ENCODE measurements at places on chromosomes 1 and 21.

DNA sequence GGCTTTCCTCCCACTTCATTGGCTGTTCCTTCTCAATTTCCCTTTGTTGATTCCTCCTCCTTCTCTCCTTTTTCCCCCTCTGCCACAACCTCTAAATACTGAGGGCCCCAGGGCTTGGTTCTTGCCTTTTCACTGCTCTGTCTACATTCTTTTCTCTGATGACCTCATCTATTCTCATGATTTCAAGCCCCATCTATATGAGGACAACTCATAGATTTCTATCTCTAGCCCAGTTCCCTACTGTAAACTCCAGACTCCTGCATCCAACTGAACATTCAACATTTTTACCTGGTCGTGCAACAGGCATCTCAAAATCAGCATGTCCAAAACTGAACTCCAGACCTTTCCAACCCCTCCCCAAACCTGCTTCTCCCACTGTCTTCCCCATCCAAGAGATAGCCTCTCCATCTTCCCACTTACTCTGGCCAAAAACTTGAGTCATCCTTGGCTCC, 11.5 kb upstream of the SLC9A1 start:
- no peak for DNase-seq

DNA sequence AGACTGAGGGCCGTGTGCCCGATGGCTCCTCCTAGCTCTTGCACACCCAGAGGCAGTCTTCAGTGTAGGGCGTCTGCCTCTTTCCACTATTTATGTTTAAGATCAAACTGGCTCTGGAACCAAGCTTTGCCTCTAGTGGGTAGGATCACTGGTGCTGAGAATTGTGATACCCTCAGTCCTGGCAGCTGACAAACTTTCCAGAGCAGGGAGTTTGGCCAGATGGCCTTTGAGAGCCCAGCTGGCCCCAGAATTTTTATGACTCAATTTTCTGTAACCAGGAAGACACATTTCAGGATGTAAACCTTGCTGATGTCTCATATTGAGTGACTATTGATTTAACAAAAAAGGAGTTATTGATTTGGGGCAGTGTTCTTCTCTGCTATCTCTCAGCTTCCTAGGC, 6.7 kb downstream of the COQ8A start:
- DNase-seq = no peak

DNA sequence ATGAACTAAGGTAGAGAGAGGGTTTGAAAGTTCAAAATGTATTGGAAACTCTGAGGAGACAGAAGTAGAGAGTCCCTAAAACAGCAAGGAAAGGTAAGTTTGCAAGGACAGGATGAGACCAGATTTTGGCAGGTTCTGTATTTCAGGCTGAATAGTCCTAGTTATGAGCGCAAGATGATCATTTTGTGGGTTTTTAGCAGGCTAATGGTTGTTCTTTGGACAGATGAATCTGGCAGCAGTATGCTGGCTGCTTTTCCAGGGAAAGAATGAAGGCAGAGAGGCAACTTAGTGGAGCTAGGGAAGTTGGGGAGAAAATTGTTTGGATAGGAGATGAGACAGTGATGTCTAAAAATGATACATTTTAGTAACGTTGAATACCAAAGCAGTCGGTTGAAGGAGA, 243.5 kb upstream of the NRIP1 start:
- no peak for DNase-seq

GRCh38 chr1:53361541-53361961, 33.7 kb upstream of the LRP8 start:
- DNase-seq = peak; percentile 41

GRCh38 chr1:234605983-234606783, 3.8 kb downstream of the IRF2BP2 start:
- no peak for DNase-seq

GRCh38 chr1:59083946-59084865, 212.7 kb upstream of the FGGY start:
- no peak for DNase-seq

GRCh38 chr1:101996825-101997465, at the start of gene OLFM3:
Gene OLFM3, minus strand, starts transcription at chr1:101996926.
- peak; percentile 93 for DNase-seq

- no peak for DNase-seq
These were observed 21.1 kb upstream of the RGS4 start for GRCh38 chr1:163047951-163048659.

- DNase-seq = no peak
These were observed 56.2 kb downstream of the LGR6 start for GRCh38 chr1:202249846-202250245.

DNA sequence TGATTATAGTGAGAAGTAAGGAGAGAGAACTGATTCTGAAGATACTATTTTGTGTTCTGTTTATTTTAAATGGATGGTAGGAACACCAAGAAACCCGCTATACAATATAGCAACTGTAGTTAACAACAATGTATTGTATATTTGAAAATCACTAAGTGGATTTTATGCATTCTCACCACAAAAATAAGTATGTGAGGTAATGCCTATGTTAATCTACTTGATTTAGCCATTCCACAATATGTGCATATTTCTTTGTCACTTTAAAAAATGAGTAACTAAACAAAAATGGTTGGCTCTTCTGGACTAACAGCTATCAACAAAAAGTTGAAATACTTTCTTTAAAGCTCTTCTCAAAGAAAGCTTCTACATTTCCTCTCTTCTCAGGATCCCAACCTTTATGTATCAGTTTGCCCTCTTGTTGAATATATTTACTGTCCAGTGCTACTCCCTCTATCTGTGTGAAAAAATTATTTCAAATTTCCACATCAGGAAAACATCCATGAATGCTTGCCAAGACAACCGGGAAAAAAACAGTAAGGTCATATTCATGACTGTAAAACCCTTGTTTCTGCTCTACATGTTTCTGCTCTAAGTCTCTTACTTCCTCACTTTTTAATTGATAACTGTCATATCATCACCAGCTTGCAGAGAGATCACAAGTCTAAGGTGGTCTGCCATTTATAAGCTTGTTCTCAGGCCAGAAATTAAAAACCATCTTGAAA, 27.0 kb downstream of the CLCA4 start:
- DNase-seq = no peak

- DNase-seq = no peak
These were observed 76.9 kb upstream of the LBR start for GRCh38 chr1:225504776-225505175.

DNA sequence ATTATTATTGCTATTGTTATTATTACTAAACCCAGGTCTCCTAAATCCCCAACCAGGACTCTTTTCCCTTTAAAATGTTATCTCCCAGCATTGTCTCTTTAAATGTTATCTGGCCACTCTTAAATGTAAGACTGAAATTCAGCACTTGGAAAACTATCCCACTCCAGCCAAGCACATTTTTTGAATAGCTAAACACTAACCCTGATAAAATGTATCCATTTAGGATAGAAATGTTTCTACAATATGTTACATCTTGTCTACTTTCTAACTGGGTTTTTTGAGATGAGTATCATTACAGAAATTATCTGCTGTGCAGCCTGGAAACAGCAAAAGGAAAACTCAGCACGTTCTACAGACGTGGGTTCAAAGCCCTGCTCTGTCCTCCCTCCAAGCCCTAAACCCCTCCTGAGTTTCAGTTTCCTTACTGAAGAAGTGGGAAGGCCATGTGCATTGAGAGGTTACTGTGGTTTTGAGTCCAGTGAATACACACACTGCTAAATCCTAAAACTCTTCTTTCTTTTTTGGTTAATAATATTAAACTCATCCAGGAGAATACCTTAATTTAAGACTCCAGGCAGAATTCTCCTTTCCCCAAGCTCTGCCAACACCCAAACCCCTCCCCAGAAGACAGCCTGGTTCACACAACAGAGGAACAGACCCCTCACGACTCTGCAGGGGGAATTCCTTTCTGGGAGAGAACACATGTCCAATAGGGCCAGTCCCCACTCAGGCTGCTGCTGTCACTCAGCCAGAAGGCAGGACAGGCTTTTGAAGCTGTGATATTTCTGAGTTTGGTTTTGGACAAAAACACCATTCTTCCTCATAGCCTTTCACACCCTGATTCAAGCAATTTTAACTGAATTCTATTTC, 41.9 kb downstream of the HIVEP3 start:
- DNase-seq = no peak

- DNase-seq = no peak
These were observed 14.3 kb downstream of the RUSC1 start for GRCh38 chr1:155334962-155335361.

DNA sequence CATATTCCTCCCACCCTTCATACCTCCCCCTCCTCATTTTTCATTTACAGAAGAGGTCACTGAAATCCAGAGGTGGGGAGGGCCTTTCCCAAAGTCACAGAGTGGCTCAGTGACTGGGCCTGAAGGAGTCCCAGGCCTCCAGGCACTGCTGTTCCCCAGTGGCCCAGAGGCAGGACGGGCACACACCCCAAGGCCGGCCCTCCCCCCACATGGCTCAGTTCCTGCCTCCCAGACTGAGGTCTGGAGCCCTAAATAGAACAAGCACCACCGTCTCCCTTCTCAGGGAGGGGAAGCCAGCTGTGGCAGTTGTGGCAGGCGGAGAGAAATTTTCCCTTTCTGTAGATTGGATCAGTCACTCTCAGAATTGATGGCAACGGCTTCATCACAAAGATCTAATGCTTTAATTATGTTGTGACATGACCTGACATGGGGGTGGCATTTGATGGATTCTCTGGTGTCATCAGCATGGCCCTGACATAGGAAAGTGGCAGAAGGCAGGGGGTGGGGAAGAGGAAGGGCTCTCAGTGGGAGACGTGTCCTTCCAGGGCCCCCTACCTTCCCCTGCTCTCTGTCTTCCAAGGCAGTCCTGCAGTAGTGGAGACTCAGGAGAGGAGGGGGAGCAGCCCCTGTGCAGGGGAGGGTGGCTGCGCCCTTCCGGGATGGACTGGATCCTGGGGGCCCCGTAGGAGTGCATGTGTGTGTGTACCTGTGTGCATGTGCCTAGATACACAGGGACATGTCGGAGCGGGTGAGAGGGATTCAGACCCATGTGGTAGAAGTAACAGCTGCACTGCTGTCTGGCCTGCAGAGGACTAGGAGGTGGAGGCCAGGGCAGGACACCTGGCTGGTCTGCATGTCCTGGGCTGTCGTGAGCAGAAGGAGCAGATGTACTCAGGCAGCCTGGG, 41.2 kb upstream of the FOXO6 start:
- DNase-seq = no peak

DNA sequence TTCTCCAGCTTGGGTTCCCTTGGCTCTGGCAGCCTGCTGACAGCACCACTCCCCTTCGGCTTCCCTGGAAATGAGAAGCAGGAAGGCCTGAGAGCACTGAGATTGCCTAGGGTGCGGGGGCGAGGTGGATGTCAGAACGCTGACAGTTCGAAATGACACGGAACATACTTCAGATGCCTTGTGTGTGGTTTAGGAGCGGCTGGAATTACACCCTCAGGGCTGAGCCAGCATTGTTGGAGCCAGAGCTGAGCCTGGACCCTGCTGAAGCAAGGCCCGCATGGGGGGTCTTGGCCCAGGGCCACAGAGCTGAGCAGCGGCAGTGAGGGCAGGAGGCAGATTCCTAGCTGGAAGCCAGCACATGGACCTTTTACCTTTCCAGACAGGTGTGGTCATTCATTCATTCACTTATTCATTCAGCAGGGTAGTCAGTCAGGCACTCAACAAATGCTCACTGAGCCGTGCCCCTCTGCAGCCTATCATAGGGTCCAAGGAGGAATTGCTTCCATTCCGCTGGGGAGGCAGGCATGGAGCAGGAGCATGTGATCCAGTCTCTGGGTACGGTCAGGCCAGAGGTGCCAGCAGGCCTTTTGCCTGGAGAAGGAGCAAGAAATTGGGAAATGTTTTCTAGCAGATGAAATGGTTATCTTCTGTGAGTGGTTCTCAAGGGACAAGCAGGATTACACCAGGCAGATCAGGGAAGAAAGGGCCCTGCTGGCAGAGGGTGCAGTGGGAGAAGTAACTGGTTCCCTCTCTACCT, 6.6 kb upstream of the FOXE3 start:
- DNase-seq = peak; percentile 71

- no peak for DNase-seq
These were observed 388.5 kb upstream of the C1orf87 start for GRCh38 chr1:60461925-60462595.

- no peak for DNase-seq
These were observed 642.7 kb downstream of the NPHP4 start for GRCh38 chr1:5349526-5349925.

Data from ecto neural progenitor cell (in vitro differentiated cells).